Right cardiac atrium (tissue), 5 donors: ENCODE measurements at places on chromosomes 2 and 18. TPM values are rescaled to one million over a fixed set of nuclear protein-coding genes. Genes with fewer than 3 reads are reported as not detected.
A peak's percentile ranks its signal among the peaks of the same experiment; 100 is the strongest.

DNA sequence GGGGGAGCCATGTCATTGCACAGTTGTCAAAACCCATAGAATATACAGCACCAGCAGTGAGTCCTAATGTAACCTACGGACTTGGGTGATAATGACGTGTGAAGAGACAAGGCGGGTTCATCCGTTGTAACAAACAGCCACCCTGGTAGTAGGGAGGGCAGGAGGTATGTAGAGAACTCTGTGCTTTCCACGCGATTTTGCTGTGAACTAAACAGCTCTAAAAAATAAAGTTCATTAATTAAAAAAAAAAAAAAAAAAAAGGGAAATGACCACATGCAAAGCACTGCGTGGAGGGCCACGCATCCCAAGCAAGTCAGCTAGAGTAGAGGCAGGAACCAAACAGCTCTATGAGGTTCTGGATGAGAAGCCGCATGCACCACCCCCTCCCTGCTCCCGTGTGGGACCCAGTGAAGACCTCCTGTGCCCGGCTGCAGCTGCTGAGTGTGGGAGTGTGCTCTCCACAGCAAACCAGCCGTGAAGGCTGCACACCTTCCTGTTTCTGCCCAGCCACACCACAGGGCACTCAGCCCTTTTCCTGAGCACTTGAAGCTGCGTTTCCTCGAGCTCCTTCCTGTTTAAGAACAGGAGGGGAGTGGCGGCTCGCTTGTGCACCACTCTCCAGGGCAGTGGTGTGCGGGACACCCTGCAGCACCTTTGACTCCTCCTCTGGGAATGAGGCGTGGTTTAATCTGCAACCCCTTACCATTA lies 65.6 kb downstream of the ODC1 start:
- DNase-seq = no peak

GRCh38 chr2:221573430-221574230 lies 1.5 kb upstream of the EPHA4 start:
- DNase-seq = peak; percentile 86

GRCh38 chr2:225124311-225125017 lies 82.2 kb upstream of the DOCK10 start:
- DNase-seq = no peak

CWC22 gene
- 9.2 TPM for polyA plus RNA-seq

REEP1 gene
- polyA plus RNA-seq = 16.5 TPM
